ENCODE measurements at places on chromosomes 13 and 19. TPM values are rescaled to one million over a fixed set of nuclear protein-coding genes. Genes with fewer than 3 reads are reported as not detected.

DNA sequence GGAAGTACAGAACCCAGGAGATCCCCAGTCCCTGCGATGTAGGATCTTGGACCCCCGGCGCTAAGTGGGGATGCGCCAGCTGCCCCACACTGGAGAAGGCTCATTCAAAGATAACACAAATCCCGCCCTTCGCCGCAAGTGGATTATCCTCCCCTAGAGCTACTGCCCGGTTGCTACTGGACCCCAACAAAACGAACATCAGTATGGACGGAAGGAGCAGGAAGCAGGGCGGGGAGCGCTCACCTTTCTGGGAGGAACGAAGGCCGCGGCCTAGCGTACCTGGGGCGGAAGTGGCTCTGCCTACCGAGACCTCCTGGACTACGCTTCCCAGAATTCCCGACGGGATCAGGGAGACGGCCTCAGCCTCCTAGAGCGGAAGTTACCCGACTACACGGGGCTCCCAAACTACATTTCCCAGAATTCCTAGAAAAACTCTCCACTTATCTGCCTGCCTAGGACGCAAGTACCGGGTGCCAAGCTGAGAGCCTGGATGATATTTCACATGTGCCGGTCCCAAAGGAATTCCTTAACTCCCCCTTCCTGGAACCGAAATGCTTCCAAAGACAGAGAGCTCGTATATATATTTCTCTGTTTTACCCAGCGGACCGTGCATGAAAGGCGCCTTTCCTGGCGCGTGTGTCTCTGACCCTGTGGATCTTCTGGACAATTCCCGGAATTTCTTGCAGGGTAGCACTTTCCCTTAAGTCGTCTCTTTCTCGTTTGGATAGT, at the start of gene ZNF112:
TSS of gene ZNF112 (minus strand) at position 298 of the 729 bp plus-strand sequence. CDS start 16,141 bp downstream, outside the sequence.
- DNase-seq: peak; percentile 95

DNA sequence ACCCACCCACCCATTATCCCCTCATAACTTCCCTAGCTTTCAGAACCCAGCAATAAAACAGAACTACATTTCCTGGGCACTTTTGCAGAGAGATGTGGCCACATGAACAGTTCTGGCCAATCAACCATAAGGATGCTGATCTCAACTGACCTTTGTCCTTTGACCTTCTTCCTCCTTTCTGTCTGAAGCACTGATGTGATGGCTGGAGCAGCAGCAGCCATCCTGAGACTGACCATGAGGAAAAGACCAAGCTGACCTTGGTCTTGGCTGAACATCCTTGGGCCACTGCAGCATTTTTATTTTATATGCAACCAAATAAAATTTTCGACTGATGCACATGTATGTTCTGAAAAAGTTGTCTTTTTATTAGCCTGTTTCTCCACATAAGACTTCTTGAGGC, 33.1 kb upstream of the CACNA1A start:
- no peak for DNase-seq

GRCh38 chr13:43191546-43191945, 168.2 kb downstream of the DNAJC15 start:
- no peak for DNase-seq

GRCh38 chr19:6721773-6722172, 1.3 kb upstream of the C3 start:
- no peak for DNase-seq

DNA sequence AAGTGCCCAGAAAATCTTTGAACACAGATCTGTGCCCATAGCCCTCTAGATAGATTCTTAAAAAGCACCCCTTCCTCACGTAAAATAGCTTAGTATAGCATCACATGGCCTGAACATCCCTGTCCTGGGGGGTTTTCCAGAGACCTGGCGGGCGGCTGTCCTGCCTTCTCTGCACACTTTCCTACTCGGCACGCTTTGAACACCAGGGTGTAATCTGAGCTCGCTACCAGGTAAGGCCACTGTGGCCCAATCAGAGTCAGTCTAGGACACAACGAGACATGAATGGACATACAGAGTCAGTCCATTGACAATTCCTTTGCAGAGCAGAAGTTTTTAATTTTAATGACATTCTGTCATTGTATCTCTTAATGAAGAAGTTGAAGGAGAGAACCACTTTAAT, 8.1 kb downstream of the CYP2A13 start:
- no peak for DNase-seq

GRCh38 chr13:74667656-74668203, 533.5 kb upstream of the KLF12 start:
- DNase-seq: no peak

DNA sequence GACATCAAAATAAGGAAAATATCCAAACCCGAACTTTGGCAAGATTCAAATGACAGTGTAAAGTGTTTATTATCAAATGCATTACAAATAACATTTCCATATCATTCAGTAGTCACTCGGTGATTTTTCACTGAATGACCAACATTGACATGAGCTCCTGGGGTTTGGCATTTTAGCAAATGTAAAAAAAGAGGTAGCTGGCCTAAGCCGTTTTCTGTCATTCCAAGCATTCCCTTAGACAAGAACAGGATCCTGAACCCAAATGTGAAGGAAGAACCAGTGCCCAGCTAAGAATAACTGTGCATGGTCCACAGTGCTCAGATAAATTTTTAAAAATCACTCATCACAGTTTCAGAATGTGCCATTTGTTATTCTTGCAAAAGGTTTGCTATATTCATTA, 327.9 kb downstream of the GPC6 start:
- DNase-seq: no peak

- no peak for DNase-seq
Measured at GRCh38 chr19:53545271-53546065, 7.5 kb downstream of the ZNF331 start.

DNA sequence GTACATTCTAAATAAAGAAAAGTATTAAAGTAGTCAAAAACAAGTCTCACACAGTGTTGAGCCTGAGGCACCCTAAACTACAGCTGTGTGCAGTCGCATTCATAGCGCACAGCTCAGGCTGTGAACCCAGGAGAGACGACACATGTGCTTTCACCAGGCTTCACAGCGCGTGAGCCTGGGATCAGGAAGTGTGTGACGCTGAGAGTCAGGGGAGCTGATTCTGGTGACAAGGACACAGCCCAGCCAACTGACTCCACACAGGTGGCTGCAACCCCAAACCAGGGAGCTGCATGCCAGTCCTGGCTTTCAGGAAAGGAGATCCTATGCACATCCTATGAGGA, 41.6 kb downstream of the COL4A1 start:
- no peak for DNase-seq

- no peak for DNase-seq
Measured at GRCh38 chr19:9857076-9857721, 22.1 kb downstream of the PIN1 start.

- DNase-seq: no peak
Measured at GRCh38 chr19:1576242-1577089, 8.3 kb upstream of the MEX3D start.

- no peak for DNase-seq
Measured at GRCh38 chr13:66794340-66795031, 435.6 kb downstream of the PCDH9 start.

DNA sequence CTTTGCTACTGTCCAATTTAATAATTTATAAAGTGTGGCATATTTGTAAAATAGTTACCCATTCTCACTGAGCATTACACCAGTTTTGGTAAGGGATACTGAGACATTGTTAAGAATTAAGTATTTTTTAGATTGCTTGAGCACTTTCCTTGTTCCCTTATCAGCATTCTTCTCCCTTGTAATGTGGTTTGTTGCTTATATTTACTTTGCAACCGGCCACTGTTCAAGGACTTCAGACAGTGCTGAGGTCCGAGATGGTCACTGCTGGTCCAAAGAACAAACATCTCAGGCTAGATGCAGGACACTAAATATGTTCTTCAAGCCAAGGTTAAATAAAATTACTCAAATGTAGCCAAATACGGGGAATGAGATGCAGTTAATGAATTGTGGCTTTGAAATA, 161.4 kb downstream of the TM9SF2 start:
- DNase-seq: no peak

DNA sequence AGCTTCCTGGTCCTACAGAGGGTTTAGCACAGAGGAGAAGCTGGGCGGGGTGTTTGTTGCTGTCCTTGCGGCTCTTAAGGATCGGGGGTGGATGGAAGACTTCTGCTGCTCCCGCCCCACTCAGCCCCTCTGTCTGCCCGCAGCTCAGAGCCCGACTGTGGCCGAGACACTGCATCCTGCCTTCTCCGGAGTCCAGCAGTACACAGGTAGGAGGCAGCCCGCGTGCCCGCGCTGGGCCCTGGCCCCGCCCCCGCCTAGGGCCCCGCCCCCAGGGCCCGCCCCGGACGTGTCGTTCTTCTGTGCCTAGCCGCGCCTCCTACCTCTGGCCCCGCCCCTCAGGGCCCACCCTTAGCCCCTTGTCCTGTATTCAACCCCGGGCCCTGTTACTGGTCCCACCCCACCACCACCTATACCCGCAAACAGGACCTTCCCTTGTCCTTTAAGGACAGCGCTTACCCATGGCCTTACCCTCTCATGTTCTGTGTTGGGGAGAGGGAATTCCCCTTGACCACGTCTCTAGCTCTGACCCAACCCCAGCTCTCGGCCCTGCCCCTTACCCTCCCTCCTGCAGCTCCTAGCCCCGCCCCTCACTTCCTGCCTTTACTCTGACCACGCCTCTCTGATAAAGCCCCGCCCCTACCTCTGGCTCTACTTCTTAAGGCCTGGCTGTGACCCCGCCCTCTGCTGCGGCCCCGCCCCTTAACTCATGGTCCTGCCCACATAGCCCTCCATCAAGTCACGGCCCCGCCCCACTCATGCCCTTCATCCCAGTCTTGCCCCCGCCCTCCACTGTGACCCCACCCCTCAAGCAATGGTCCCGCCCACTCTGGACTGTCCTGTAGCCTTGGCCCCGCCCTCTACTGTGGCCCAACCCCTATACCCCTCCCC, 60.5 kb downstream of the CELF5 start:
- DNase-seq: peak; percentile 70

- no peak for DNase-seq
Measured at GRCh38 chr13:76707360-76707759, 178.8 kb downstream of the KCTD12 start.

- no peak for DNase-seq
Measured at GRCh38 chr13:102536695-102537485, 59.9 kb upstream of the TPP2 start.

DNA sequence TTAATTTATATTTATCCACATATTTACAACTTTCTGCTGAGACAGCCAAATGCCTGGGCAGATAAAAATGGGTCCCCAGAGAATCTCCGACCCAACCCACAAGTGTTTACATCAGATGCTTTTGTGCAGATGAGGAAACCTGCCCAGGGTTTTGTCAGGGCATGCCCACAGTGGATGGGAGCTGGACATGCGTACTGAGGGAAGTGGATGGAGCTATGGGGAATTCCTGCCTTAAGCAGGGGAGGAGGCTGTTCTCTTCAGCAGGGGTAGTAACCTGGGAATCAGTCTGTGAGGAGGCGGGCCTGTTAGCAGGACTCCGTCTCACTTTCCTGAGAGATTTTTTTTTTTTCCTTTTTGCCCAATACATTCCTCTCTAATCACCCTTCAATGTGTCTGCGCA, 122.9 kb downstream of the RFC3 start:
- no peak for DNase-seq

DNA sequence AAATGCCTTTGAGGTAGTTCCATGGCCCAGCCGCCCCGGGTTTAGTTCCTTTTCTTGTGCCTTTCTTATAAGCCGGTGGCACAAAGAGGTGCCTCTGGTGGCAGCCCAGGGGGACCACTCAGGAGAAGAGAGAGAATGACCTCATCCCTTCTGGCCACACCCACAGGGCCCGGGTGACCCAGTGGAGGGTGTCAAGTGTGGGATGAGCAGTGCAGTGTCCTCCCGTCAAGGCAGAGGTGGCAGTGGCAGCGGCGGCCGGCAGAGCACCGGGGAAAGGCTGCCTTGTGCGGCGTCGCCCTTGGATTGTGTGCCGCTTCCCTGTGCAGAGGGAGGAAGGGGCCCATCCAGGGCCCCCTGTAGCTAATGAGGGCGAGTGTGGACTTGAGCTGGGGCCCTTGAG, 47.9 kb downstream of the KDM4B start:
- no peak for DNase-seq

DNA sequence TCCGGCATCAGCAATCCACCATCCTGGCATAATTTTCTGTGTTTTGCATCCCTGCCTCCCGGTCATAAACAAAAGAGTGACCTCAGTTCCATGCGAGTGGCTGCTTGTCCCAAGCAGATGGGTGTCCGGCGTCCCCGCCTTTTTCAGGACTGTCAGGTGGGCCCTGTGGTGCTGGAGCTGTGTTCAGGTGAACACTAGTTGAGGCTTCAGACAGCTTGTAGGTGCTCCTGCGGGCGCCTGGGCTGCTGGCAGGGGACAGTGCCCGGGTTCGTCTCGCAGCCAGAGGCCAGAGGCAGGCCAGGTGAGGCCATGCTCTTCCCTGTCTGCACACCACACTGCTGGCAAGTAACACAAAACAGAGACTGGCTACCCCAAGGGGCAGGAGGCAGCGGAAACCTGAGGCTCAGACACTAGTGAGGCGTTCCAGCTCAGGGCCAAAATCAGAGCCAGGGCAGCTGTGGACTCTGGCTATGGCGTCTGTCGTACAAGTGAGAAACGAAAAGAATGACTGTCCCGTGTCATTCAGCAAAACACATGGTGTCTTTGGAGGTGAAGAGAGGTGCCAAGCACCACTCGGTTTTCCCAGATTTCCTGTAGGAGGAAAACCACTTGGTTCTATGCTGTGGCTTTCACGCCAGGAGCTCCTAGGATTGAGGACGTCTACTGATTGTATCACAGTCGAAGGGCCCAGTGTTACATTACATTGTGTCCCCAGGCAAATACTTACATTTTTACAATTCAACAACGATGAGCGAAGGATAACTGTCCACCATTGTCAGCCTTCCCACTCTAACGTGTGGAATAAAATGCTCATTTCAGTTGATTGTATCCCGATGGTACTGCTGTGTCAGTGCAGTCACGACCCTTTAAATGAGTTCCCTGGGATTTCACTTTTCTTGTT, 104.0 kb downstream of the ATP11A start:
- DNase-seq: no peak

DNA sequence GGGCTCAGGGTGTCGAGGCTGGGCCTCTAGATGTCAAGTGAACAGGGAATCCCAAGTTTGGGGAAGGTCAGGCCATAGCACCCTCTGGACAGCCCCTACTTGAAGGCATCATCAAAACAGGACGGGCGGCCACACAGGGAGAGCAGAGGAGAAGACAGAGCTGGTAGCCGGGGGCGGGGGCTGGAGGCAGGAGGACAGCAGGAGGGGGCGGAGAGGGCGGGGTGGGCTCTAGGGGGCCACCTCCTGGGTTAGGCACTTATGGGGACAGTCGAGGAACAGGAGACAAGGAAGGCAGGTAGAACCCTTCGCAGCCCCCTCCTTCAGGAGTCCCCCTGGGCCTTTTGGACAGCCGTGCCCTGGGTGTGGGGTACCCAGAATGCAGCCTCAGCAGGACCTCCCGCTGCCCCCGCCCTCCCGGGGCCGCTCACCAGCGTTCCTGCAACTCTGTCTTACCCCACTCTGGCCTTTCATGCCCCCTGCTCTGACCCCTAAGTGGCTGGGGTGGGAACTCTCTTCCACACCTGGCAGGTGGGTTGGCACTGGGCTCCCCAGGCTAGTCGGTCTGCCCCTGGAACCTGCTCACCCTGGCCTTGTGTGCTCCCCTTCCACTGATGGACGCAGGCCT, 5.8 kb downstream of the SSBP4 start:
- DNase-seq: no peak

- no peak for DNase-seq
Measured at GRCh38 chr13:91195789-91196188, 151.7 kb upstream of the MIR17HG start.

FAM83E gene
- polyA plus RNA-seq: 1.9 TPM

ZNF439 gene
- polyA plus RNA-seq: 16.9 TPM

SPRED3 gene
- polyA plus RNA-seq: 1.4 TPM

PSPN gene
- polyA plus RNA-seq: 3.3 TPM

PSG2 gene
- polyA plus RNA-seq: not detected

CDKN2D gene
- polyA plus RNA-seq: 8.9 TPM

GRIK5 gene
- polyA plus RNA-seq: 24.1 TPM

KLHL1 gene
- 0.78 TPM for polyA plus RNA-seq

DMKN gene
- polyA plus RNA-seq: 113 TPM

ZNF57 gene
- polyA plus RNA-seq: 5.7 TPM

CYP2A7 gene
- 0.27 TPM for polyA plus RNA-seq

Measured in renal pelvis (tissue), 12 donors.